Choroid plexus epithelial cell (primary cell): ENCODE measurements at places on chromosomes 2 and 18.

DNA sequence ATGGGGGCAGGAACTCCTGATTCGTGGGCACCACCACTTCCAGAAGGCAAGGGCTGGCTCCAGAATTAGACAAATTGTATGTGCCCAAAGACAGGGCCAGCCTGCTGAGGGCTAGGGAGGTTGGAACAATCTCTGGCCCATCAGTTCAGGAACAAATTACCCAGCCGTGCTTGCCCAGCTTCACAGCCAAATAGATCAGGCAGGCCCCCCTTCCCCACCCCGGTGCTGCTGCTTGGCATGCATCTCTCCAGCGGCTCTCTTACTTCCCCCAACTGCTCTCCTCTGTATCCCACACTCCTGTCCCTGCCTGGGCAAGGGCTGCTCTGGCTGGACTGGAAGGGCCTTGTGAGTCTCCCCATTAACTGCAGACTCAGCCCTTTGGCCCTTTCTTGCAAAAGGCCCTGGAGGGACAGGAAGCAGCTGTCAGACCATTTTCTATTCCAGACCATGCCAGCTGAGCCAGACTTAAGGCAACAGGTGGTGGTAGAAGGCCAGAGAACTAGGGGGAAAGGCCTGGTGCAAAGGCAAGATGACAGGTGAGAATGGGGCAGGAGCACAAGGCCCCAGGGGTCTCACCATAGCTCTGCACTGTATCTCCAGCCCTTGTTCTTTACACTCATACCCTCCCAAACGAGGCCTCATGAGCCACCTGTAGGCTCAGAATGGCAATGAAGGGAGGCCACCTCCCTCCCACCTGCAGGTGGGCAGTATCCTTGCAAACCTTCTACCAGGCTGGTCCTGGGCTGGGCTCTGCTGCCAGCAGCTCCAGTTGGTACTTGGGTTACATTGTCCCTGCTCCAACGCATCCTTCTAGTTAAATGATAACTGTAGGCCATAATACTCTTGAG, 30.7 kb upstream of the ACAA2 start:
- DNase-seq, result no peak

DNA sequence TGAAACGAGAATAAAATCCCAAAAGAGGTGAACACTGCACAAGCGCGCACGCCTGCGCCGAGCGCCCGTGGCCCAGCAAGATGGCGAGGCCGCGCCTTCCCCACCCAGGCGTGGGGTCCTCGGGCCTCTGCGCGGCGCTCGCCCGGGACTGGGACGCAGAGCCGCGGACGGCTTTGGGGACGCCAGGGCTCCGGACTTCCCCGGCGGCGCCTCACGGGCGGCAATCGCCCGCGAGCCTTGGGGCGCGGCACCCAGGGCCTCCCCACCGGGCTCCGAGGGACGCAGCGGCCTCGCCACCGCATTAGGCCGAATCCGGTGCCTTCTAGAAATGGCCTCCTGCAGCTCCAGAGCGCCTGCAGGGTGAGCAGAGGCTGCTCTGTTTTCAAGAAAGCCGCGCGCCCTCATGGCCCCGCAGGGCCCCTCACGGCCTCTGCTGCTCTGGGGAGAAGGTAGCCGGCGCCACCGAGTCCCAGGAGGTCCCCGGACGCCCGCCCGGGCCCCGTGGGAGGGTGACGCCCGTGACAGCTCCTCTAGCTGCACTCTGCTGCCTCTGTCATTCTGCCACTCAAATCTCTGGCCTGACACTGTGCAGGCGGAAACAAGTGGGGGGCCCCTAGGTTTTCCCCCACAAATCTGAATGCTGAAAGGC, 35.9 kb upstream of the POMC start:
- DNase-seq, result peak; percentile 33

GRCh38 chr18:39647627-39648534, 2082.3 kb upstream of the CELF4 start:
- DNase-seq, result peak; percentile 94

GRCh38 chr2:21837168-21837960, 713.6 kb downstream of the TDRD15 start:
- DNase-seq, result peak; percentile 91

- DNase-seq, result no peak
Observed at GRCh38 chr2:45207101-45207500, 197.8 kb upstream of the SIX2 start.

GRCh38 chr2:20617892-20618467, 32.9 kb downstream of the HS1BP3 start:
- DNase-seq, result peak; percentile 99

DNA sequence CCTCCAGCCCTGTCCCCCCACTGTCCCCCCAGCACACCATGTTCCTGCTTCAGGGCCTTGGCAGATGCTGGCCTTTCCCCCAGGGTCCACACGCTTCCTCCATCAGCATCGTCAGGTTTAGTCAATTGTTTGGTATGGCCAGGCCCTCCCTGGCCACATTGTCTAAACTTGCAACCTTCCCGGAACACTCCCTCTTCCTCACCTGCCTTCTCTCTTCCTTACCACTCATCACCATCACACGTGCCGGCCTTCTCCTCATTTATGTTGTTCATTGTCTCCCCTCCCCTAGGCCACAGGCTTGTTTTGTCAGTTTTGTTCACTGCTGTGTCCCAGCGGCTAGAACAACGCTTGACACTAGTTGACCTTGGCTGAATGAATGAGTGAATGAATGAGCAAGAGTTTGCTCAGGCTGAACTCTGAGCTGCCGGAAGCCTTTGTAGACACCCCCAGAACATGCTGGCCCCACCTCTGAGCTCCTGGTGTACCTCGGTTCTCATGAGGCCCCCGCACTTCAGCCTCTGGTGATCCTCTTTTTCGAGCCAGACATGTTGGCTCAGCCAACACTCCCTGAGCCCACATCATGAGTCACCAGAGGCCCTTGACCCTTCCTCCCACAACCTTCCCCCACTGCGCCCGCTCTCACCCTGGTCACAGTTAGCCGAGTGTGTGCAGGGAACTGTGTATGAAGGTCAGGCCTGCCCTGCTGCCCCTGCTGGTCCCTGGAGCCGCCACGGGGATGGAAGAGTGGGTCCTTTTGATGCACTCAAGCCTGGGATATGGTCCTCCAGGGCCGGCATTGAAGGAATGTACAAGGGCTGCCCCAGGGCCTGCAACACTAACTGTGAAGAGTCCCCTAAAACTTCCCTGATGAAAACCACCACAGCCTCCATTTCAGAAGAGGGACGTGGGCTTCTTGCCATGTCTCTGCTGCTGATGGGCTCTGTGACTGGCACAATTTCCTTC, 57.5 kb downstream of the HS1BP3 start:
- DNase-seq, result peak; percentile 96

GRCh38 chr2:43333656-43334144, 107.3 kb upstream of the ZFP36L2 start:
- peak; percentile 82 for DNase-seq

DNA sequence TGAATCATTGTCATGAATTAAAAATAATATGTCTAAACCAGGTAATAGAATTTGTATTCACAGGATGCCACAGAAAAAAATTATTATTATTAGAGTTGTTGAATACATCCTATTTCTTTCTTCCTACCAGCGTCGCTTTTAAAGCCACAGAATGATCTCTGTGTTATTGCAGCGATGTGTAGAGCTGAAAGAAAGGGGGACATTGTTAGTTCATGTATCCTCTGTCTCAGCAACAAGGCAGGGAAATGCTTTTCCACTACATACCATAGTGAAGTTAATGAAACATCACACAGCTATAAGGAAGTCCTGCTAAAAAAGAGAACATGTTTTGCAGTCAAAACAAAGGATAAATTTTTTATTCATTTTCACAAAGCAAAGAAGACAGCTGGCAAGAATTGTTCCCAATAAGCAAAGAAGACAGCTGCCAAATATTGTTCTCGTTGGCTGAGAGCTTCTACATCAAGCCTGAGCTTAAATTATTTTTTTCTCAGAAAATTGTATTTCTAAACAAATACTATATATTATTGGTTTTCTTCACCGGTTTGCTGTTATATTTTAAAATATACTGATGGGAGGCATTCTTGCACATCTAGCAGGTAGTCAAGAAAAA, 1234.4 kb downstream of the SUCLG1 start:
- no peak for DNase-seq

DNA sequence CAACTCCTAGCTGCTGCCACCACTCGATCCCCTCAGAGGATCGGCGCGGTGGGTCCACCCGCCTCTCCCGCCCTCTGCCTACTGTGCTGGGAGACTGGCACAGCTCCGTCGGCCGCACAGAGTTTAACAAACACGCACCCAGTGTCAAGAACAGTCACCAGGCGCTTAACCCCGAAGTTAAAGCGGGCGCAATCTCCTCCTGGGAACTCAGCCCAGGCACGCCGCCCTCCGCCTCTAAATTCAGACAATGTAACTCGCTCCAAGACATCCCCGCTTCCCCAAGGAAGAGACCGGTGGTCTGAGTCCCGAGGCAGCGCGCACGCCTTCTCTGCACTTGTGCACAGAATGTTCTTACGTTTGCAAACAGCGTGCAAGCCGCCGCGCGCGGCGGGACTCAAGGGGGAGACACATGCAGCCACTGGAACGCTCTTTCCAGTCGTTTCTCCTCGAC, 533 bp downstream of the CXCR4 start:
- DNase-seq, result peak; percentile 46

GRCh38 chr2:47344890-47345589, 57.9 kb upstream of the MSH2 start:
- no peak for DNase-seq

- DNase-seq, result peak; percentile 42
Observed at GRCh38 chr2:135744760-135745314, 3.2 kb downstream of the UBXN4 start.
